ENCODE measurements at places on chromosomes 4 and X. TPM values are rescaled to one million over a fixed set of nuclear protein-coding genes. Genes with fewer than 3 reads are reported as not detected.

DNA sequence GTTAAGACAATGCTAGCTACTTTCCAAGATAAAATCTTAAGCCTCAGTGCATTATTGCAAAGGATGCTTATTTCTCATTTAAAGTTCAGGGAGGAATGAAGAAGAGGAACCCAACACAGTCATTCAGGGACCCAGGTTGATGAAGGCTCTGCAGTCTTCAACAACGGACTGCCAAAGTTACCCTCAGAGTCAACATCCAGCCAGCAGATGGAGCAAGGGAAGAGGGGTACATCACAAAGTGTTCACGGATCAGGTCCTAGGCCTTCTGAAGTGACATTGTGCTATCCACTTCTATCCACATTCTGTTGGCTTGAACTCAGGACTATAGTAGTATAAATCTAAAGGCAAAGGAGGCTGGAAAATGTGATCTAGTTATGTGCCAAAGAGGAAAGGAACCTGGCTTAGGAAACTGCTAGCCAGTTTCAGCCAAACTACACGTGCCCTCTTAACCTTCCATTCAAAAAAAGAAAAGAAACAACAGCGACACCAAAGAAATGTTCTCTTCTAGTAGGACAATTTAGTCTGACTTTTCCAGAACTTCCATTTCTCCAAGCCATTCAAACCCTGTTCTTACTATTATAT, 28.8 kb downstream of the NKX6-1 start:
- DNase-seq = no peak

GRCh38 chr4:146482788-146483187, 39.0 kb downstream of the SLC10A7 start:
- DNase-seq = no peak

DNA sequence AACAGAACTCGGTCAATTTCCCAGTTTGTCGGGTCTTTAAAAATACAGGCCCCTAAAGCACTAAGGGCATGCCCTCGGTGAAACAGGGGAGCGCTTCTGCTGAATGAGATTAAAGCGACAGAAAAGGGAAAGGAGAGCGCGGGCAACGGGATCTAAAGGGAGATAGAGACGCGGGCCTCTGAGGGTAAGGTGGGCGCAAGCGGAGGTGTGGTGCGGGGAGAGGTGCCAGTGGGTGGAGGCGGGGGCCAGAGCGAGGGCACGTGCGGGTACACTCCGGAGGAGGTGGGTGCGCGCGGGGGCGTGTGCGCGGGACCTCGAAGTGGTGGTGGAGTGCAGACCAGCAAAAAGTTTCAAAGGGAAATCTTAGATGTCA, 787 bp upstream of the TET2 start:
- no peak for DNase-seq

DNA sequence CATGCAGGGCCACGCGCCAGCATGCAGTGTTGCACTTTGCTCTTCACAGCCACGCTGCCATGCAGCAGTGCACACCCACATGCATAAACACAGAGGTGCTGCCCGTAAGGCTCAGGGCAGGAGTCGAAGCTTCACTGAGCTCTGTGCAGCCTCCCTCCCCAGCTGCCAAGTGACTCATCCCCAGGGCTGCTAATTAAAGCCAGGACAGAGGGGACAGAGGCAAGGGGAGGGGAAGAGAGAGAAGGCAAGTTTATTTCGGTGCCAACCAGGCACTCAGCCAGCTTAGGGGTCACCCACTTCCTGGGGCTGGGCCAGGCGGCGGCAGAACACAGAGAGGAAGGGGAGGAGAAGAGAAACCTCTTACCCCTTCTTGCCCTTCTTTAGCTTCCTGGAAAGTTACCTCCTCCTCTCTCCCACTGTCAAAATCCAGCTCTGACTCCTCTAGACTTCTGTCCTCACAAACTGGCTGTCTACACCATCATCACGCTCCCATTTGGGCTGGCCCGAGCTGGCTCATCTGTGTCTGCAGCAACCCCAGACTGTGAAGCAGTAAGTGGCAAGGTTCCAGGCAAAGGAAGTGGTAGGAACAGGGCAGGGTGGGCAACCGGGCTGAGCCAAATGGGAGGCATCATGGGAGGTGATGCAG, 6.2 kb upstream of the IQSEC2 start:
- peak; percentile 54 for DNase-seq

- no peak for DNase-seq
Measured at GRCh38 chr4:89269121-89269666, 38.4 kb downstream of the GPRIN3 start.

LUZP4 gene
- total RNA-seq = not detected

TMPRSS11F gene
- not detected for total RNA-seq

Data from astrocyte (in vitro differentiated cells and primary cell).